ENCODE measurements at places on chromosomes 7 and 10. TPM values are rescaled to one million over a fixed set of nuclear protein-coding genes. Genes with fewer than 3 reads are reported as not detected.

SFRP4 gene
- total RNA-seq, result 35.0 TPM

AKR1C3 gene
- total RNA-seq, result 163 TPM

AKR1C2 gene
- 71.3 TPM for total RNA-seq

SH2B2 gene
- 0.92 TPM for total RNA-seq

SPAM1 gene
- total RNA-seq, result not detected

ZNF365 gene
- total RNA-seq, result 6.5 TPM

RBAK gene
- total RNA-seq, result 6.3 TPM

NSUN5 gene
- total RNA-seq, result 15.5 TPM

MYL10 gene
- not detected for total RNA-seq
